ENCODE measurements at places on chromosomes 1 and 21.

GRCh38 chr1:205236951-205237475 lies 9.3 kb downstream of the TMCC2 start:
- no peak for DNase-seq

GRCh38 chr1:32818804-32819541 lies 1.5 kb downstream of the S100PBP start:
- DNase-seq, result no peak

DNA sequence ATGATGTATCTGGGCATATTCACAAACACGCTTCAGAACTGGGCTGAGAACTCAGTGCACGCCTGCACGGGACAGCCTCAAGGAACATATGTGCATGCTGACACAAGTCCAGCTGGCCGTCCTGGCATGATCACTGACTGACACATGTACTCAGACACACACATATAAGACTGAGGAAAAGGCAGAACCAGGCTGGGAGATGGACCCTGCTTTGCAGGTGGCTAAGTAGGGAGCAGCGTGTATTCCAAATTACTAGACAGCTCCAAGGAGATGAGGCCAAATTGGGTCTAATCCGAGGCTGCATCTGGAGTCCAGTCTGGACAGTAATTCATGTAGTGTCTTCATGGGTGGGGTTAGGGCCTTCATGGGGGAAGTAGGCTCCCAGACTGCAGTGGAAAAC lies 41.4 kb upstream of the GJB5 start:
- DNase-seq, result no peak

- DNase-seq, result no peak
Measured at GRCh38 chr21:28856588-28857250, 136.0 kb downstream of the LTN1 start.

- DNase-seq, result no peak
Measured at GRCh38 chr1:90186506-90187322, 191.8 kb downstream of the ZNF326 start.

GRCh38 chr1:226734611-226735153 lies 4.4 kb downstream of the ITPKB start:
- DNase-seq, result no peak

DNA sequence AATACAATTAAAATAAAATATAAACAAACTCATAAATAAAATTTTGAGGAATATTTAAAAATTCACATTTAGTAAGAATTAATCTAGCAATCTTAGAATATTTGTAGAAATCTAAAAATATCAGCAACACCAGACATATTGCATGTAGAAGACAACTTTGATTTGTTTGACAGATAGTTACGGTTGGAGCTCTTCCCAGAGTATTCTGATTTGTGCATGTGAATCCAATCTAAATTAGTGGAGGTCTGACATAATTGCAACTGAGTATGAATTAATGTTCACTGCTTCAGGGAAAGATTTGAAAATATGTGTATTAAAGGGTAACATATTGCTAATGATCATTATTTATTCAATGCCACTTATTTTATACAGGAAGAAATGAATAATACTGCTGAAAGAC lies 1546.2 kb downstream of the BRINP3 start:
- no peak for DNase-seq

DNA sequence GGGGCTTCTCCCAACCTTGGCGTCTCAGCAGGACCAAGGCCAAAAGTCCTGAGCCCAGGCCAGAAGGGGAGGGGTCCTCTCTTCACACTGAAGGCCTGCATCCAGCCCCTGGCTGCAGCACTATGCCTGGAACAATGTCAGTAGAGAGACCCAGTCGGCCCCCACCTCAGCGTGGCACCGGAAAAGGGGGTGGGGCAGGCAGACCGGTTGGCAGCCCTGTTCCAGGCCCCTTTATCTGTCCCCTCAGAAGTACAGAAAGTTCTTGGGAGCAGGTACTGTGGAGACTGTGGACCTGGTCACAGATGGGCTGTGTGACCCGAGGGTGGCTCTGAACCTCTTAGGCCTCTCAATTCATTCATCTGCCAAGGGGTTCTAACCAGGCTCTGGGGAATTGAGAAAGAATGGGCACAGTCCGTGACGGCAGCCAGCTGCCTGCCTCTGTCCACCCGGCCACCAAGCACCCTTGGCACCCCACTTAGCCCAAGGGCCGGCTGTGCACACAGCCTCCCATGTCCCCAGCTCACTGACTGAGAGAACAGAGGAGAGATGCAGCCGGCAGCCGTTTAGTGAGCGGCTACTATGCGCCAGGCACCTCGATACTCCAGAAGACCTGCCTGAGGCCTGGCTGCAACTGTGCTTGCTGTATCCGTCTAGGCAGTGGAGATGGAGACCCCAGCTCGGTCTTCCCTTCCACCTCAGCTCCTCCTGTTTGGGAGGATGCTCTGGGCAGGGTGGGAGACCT lies 23.9 kb downstream of the RUNX3 start:
- no peak for DNase-seq

GRCh38 chr1:84000954-84001495 lies 2.1 kb upstream of the TTLL7 start:
- DNase-seq, result no peak

Data from activated T-helper 1 cell treated with Interleukin-2 at 50 U/mL for 16 hours (primary cell).